ENCODE measurements at places on chromosomes 5 and 9. TPM values are rescaled to one million over a fixed set of nuclear protein-coding genes. Genes with fewer than 3 reads are reported as not detected.

The PCDHGB2 gene
- 1.2 TPM for total RNA-seq

The SLC23A1 gene
- total RNA-seq, result not detected

The WDR38 gene
- total RNA-seq, result not detected

The C9 gene
- total RNA-seq, result 1.1 TPM

The STPG3 gene
- total RNA-seq, result not detected

The SPOCK1 gene
- total RNA-seq, result 42.7 TPM

The C6 gene
- total RNA-seq, result 0.11 TPM

The GPR150 gene
- total RNA-seq, result 0.33 TPM

The FBP2 gene
- not detected for total RNA-seq

The PCDHB14 gene
- total RNA-seq, result 0.11 TPM

The SLC24A2 gene
- under 0.01 TPM for total RNA-seq

The EGFL7 gene
- total RNA-seq, result 7.2 TPM

The DBH gene
- total RNA-seq, result not detected

The SPATA31C1 gene
- total RNA-seq, result not detected
